ENCODE measurements at places on chromosomes 3 and 15.

- DNase-seq: no peak
Measured at GRCh38 chr15:45776772-45777171, 141.9 kb downstream of the SQOR start.

DNA sequence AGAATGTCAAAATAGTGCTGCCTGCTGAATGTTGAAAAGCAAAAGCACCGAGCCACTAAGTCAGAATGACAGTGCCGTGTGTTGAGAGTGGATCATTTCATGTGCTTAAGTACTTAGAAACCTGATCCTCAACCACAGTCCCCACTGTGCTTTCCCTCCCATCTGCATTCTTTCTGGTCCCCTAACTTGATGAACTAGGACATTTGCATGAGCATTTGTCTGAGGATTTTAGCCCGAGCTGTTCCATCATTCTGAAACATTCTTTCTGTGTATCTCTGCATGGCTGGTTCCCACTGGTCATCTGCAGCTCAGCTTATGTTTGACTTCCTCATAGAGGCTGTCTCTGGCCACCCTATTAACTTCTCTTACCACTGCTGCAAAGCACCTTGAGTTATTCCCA lies 42.0 kb downstream of the SST start:
- no peak for DNase-seq

DNA sequence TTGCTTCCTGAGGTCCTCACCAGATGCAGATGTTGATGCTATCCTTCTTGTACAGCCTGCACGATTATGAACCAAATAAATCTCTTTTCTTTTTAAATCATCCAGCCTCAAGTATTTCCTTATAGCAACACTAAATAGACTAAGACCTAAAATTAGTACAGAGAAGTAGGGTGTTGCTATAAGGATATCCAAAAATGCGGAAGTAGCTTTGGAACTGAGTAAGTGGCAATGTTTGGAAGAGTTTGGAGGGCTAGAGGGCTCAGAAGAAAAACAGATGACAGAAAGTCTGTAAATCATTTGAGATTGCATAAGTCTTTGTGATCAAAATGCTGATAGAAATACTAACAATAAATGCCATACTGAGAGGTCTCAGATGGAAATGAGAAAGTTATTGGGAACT lies 894.9 kb downstream of the DIPK2A start:
- no peak for DNase-seq

GRCh38 chr15:62569460-62570404 lies 404.6 kb upstream of the C2CD4B start:
- no peak for DNase-seq
